Stimulated activated CD4-positive, alpha-beta T cell treated with anti-CD3 and anti-CD28 coated beads, Interleukin-4, amount 100 ng/mL, for 1 hour (primary cell): ENCODE measurements at places on chromosomes 5 and 9.

GRCh38 chr9:114395334-114395617, 7.5 kb upstream of the AKNA start:
- no peak for DNase-seq

DNA sequence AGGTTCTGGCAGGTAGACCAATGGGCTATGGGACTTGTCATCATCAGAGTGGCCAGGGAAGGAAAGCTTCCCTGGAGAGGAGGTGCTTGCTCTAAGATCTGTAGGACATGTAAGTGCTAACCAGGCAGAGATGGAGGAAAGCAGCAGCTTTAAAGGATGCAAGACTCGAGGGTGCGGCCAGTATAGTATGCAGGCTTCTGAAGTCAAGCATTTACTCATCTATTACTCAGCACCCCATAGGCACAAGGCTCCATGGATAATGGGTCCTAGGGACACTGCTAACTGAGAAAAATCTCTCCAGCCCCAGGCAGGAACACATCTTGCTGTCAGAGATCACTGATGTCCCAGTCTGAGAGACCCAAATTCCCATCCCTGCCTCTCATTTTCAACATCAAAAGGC, 49.7 kb downstream of the WWC1 start:
- DNase-seq: no peak

DNA sequence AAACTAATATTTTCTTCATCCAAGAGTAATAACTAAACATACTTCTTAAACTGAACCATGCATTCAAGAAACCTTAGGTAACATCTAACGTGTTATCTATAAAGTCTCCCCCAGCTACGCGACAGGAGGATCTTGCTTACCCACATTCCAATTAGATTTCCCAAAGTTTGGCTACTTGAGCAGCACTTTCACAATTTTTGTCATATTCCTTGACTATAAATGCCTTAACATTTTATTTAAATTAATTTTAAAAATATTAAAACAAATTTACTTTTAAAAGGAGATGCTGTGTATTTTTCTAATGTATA, 25.3 kb upstream of the IFNE start:
- DNase-seq: no peak

GRCh38 chr5:115457571-115457970, 87.0 kb downstream of the FEM1C start:
- DNase-seq: no peak

- no peak for DNase-seq
Observed at GRCh38 chr5:96381526-96381925, 51.5 kb downstream of the PCSK1 start.

DNA sequence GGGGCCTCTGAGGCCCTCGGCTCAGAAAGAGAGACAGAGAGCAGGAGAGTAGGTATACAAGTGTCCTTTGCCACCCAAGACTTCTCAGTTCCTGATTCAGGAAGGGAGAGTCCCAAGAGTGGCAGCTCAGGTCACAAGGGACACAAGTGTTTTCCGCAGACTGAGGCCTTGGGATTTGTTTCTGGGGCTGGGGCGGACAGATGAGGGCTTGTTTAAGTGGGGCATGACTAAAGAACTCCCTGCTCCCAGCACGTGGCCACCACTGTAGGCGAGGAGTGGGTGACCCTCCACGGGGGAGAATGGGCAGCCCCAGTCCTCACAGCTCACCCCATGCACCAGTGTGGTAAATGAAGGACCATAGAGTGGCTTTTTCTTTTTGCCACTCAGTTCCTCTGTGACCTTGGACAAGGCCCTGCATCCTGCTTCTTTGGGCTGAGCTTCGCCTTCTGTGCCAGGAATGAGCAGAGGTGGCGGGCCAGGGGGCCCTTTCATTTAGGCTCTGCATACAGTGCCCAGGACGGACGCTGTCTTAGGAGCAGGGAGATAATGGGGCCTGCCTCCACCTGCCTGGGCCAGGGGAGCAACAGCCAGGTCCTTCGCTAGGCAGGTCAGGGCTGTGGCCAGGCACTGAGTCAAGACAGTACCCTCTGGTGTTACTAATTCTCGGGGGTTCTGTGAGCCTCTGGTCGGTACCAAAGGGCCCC, 50.8 kb downstream of the AMBP start:
- no peak for DNase-seq

GRCh38 chr9:135275571-135276289, 188.3 kb downstream of the OLFM1 start:
- DNase-seq: no peak

DNA sequence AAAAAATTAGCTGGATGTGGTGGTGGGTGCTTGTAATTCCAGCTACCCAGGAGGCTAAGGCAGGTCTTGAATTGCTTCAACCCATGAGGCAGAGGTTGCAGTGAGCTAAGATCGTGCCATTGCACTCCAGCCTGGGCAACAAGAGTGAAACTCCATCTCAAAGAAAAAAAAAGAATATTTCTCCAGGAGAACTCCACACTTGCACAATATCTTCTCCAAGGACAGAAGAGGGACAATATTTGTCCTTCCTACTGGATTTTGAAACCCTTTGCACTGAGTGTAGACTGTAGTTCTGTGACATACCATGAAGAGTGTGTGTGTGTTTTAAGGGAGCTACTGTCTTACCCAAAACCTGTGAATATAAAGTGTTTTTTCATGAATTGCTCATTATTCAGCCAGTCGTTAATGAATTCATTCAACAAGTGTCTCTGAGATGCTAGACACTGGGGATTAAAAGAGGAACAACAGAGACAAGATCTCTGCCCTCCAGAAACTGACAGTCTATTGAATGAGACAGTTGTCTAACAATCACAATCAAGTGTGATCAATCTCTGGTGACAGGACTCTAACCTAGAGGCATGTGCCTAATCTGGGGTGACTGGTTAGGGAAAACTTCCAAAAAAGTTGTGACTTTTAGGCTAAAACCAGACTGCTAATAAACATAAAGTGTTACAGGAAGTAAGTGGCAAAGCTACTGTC, 9.8 kb upstream of the UBE2D2 start:
- no peak for DNase-seq

DNA sequence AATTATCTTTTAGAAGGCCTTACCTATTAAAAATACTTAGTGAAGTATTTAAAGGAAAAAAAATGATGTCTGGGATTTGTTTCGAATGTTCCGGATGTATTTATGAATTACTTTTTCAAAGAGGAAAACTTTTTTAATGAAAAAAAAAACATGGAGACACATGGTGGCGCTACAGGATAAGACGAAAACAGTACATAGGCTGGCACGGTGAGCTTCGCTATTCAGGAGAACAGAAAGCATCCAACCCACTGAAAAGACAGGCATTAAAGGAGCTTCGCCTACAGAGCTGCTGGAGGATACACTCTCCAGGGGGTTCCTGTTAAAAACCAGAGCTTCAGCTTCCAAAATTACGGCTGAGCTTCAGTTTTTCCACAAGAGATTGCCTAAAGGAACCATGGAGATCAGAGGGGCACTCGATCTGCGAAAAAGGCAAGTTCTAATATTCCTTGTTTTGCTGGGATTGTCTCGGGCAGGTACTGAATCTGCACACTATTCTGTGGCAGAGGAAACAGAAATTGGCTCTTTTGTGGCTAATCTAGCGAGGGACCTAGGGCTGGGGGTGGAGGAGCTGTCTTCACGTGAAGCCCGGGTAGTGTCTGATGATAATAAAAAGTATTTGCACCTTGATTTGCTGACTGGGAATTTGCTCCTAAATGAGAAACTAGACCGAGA, at the start of gene PCDHB14:
Gene PCDHB14 (plus strand): TSS at position 232 of the 672 bp plus-strand sequence. CDS start 163 bp downstream, at position 395.
- no peak for DNase-seq

- no peak for DNase-seq
Observed at GRCh38 chr5:156892223-156892622, 42.1 kb downstream of the PPP1R2B start.

GRCh38 chr9:83061036-83061435, 1.9 kb downstream of the RASEF start:
- no peak for DNase-seq

GRCh38 chr9:134215420-134215698, 51.0 kb upstream of the RNU6ATAC start:
- no peak for DNase-seq

GRCh38 chr9:14251154-14252071, 62.5 kb downstream of the NFIB start:
- no peak for DNase-seq

- no peak for DNase-seq
Observed at GRCh38 chr9:10130061-10130675, 482.6 kb downstream of the PTPRD start.

DNA sequence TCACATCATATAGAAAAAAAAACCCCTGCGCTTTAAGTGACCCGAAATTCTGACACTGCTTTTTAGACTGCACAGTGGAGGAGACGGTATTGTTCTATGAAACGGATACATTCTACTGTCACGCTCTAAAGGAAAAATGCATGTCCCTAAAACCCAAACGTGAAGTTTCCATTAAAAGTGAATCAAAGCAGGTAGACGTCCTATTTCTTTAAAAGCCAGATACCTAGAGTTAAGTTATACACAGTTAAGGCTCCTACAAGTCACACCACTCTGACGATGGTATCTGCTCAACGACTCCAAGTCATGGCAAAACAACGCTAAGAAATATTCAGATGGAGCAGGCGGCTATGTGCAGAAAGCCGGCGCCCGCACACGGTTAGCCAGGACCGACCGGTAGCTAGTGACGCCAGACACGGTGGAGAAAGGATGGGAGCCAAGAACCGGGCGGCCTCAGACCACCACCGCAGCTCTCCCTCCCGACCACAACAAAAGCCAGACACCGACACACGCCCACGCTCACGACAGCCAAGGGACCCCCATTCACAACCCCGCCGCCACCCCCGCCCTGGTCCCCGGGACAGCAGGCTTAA, 734 bp downstream of the SKP1 start:
- no peak for DNase-seq

GRCh38 chr5:176955895-176956294, 50.7 kb downstream of the UIMC1 start:
- DNase-seq: no peak

- DNase-seq: no peak
Observed at GRCh38 chr5:157505496-157505895, 45.5 kb downstream of the NIPAL4 start.

DNA sequence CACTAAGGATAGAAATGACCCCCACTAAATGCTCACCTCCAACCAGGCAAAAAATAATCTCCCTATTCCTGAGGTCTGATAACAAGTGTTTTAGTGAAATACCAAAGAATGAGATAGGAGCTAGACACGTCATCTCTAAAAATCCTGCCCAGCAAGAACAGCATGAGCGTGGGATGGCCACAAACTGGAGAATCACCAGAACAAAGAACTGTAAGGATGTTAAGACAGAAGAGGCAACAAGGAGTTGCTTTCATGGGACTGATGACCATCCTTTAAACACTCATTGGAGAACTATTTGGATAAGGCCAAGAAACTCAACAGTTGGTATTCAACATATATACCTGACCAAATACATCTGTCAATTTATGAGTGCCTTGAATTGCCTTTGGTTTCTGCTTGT, 113.7 kb downstream of the RASEF start:
- DNase-seq: no peak
